NCI-H510A (cell line): ENCODE measurements at places on chromosomes 2 and 18.

GRCh38 chr18:56224669-56225561 lies 413.5 kb downstream of the TXNL1 start:
- DNase-seq = no peak

DNA sequence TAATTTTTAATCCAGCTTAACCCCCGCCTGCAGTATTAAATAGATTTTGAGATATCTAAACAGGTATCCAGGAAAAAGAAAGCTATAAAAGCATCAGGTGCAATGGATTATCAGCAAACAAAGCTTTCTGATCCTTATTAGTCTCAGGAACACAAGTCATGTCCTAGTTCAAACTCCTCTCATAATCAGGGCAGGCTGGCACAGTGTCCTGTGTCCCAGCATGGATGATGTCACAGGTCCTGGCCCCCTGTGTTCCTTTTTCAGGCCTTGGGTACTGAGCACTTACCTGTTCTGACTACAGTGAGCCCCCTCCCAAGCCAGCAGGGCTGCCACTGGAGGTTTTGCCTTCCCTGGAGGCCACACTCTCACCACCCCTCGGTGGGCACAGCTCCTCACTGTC lies 19.5 kb upstream of the MRO start:
- no peak for DNase-seq

DNA sequence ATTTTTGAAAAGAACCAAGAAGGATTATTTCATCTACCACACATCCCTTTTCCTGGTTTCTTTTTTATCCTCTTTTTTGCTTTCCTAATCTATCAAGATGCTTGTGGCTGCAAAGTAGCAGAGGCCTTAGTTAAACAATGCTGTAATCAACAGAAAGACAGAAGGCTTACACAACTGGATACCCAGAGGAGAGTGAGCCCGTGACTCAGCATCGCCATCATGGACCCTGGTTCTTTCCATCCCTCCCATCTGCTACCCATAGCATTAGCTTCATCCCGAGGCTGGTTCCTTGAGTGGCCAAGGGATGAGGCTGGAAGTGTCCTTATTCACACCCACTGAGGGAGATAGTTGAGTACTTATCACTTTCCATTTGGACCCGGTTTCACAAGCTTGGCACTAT lies 7.5 kb upstream of the HAAO start:
- no peak for DNase-seq

GRCh38 chr2:105861200-105861599 lies 116.5 kb downstream of the NCK2 start:
- no peak for DNase-seq

GRCh38 chr2:60527762-60528161 lies 25.7 kb downstream of the BCL11A start:
- no peak for DNase-seq

- no peak for DNase-seq
Observed at GRCh38 chr2:3422161-3422779, 42.8 kb downstream of the TRAPPC12 start.
